ENCODE measurements at places on chromosomes 6 and 20. TPM values are rescaled to one million over a fixed set of nuclear protein-coding genes. Genes with fewer than 3 reads are reported as not detected.
A peak's percentile ranks its signal among the peaks of the same experiment; 100 is the strongest.

GRCh38 chr6:155412335-155412734 is 43.3 kb downstream of the NOX3 start:
- DNase-seq, result no peak

The TPX2 gene
- total RNA-seq, result 45.3 TPM

DNA sequence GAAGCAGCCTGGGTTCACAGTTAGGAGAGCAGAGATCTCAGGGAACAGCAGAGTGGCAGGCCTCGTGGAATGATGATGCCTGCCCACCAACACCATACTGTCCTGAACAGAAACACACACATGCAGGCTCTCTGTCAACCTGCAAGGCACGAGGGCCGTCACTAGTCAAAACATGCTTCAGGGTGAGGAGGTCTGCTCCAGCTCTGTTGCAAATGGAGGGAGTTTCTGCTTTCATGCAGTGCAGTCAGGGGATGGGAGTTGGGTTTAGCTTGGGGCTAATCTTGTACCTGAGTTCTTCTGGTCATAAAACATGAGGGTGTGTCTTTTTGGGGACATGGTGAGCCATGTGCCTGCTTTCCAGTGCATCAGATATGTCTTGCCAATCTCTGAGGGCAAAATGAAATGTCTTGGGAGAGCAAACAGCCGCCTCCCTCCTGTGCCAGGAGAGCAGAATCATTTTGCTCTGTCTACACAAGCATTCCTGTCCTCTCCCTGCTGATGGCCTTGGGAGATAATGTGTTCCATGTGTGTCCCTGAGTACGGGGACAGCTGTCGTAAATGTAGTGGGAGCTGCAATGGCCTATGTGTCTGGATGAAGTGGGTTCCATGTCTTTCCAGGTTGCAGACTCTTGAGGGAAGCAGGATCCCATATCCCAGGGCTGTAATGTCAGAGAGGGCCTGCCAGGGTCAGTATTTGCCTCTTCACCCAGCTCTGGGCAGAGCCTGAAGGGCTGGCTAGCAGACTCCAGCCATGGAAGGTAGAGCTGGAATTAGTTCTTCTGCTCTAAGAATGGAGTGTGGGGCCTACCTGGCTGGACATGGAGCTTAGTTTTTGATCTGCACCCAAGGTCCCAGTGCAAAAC is 40.6 kb downstream of the MAFB start:
- no peak for DNase-seq

The GABRR1 gene
- total RNA-seq, result not detected

GRCh38 chr6:79201983-79202382 is 32.5 kb downstream of the HMGN3 start:
- no peak for DNase-seq

The HFE gene
- 5.2 TPM for total RNA-seq

DNA sequence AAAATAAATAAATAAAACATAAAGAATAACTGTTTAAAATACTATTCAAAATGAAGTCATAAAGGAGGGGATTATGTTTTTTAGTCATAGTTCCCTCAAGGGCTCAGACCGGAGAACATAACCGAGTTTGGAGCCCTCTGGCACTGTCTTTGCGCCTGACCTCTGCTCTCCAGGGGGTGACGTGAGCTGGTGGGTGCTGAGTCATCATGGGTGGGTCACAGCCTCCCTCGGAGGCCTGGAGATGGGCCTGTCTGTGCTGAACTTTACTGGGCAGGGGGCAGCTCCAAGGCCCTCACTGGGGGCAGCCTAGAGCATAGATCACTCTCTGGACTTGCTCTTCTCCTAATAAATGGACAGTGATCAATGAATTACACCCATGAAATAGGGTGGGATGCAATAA is 3.1 kb upstream of the MAVS start:
- DNase-seq, result peak; percentile 58

DNA sequence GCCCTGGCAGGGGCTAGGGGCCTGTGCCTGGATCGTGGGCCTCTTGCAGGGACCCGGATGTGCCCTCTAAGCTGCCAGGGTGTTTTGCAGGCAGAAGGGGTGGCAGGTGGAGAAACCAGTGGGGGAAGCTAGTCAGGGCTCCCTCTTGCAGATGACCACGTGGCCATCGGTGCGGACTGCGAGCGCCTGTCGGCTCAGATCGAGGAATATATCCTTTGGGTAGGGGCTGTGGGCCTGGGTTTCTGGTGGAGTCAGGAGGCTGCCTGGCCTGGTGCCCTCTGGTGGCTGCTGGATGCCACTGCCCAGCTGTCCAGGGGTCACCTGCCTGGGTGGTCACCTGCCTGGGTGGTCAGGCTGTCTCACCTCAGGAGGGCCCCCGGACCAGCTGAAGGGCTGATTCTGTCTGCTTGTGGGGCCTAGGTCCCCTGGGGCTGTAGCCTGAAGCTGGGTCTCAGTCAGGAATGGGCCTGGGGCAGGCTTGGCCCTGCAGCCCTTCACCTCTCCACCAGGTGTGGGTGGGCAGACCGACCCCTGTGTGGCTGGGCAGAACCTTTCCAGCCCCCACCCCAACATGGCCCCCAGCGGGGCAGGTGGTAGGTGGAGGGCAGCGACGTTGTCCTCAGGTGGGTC is 6.7 kb downstream of the TCEA2 start:
- peak; percentile 41 for DNase-seq

All from MCF 10A (cell line).